Upper lobe of left lung (tissue), 6 donors: ENCODE measurements at places on chromosomes 1 and 21. TPM values are rescaled to one million over a fixed set of nuclear protein-coding genes. Genes with fewer than 3 reads are reported as not detected.

The F5 gene
- total RNA-seq: 6.5 TPM

- no peak for DNase-seq
Measured at GRCh38 chr21:41283211-41283818, 33.3 kb upstream of the FAM3B start.

GRCh38 chr1:167671727-167672511 lies 41.9 kb downstream of the RCSD1 start:
- peak; percentile 51 for DNase-seq
- H3K27ac ChIP-seq: no peak overlapping the region
- H3K27me3 ChIP-seq: no peaks in the 10 kb centered on the region
- no peaks in the 10 kb centered on the region for H3K36me3 ChIP-seq
- no peak overlapping the region for H3K4me3 ChIP-seq
- no peaks in the 10 kb centered on the region for H3K4me1 ChIP-seq

- no peak for DNase-seq
- H3K27ac ChIP-seq: no peak overlapping the region
- no peaks in the 10 kb centered on the region for H3K36me3 ChIP-seq
- no peaks in the 10 kb centered on the region for H3K27me3 ChIP-seq
- no peaks in the 10 kb centered on the region for H3K4me1 ChIP-seq
Measured at GRCh38 chr1:84583648-84584047, 9.4 kb upstream of the CTBS start.

DNA sequence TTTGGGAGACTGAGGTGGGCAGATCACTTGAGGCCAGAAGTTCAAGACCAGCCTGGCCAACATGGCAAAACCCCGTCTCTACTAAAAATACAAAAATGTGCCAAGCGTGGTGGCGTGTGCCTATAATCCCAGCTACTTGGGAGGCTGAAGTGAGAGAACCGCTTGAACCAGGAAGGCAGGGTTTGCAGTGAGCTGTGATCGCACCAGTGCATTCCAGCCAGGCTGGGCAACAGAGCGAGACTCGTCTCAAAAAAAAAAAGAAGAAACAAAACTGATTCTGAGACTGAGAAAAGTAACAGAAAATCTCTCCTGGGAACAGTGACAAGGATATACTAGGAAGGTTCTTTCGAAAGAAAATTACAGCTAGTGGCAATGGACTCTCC lies 20.9 kb downstream of the USP48 start:
- no peak overlapping the region for H3K4me3 ChIP-seq
- DNase-seq: no peak
- no peaks in the 10 kb centered on the region for H3K27me3 ChIP-seq
- H3K36me3 ChIP-seq: no peaks in the 10 kb centered on the region
- peaks cover 38% of the 10 kb centered on the region for H3K4me1 ChIP-seq

DNA sequence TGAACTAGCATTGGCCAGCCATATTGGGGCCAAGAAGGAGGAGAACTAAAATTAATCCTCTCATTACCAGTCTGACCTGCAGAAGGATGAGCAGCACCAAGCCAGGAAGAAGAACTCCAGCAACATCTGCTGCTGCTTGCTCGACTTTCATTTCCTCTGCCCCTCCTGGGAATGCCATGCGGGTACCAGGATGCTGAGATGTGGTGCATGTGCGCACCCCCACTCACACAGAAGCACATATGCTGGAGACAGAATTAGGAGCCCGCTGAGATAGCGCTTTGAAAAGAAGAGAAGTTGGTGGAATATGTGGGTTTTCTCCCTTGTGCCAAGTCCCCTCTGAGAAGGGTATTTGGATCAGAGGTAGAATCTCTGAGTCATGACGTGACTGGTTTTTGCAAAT lies 70.4 kb downstream of the PLXNA2 start:
- no peak for DNase-seq
- H3K27me3 ChIP-seq: no peaks in the 10 kb centered on the region
- peaks cover 48% of the 10 kb centered on the region for H3K4me1 ChIP-seq

DNA sequence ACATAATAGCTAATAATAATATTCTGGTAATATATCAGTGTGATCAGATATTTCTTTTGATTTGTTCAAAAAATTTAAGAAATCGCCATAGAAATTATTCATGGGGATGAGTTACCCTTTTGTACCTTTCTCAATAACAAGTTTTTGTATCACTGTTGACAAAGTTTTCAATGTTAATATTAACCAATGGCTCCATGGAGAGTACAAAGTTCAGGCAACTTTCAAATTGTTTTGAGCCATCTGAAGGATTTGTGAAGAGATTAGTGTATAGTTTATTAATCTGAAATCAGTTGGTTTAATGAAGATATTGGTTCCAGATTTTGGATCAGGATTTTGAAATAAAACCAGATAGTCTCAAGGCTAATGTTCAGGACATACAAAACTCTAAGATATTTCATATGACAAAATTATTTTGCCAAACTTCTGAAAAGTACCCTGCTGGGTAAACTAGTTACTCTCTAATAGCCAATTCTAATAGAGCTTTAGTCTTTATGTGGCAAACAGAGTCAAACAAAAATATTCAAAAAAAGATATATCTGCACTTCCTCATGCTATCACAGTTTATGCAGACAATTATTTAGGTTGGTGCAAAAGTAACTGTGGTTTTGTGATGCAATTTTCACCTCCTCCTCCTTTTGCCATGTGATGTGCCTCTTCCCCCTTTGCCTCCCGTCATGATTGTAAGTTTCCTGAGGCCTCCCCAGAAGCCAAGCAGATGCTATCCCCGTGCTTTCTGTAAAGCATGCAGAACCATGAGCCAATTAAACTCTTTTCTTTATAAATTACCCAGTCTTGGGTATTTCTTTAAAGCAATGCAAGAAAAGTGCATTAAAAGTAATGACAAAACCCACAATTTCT lies 1105.0 kb downstream of the PLA2G4A start:
- H3K4me1 ChIP-seq: no peaks in the 10 kb centered on the region
- H3K27ac ChIP-seq: no peak overlapping the region
- no peak for DNase-seq
- no peak overlapping the region for H3K4me3 ChIP-seq

GRCh38 chr1:20974069-20974468 lies 187.0 kb upstream of the HP1BP3 start:
- H3K4me3 ChIP-seq: no peak overlapping the region
- peaks cover 10% of the 10 kb centered on the region for H3K36me3 ChIP-seq
- H3K27ac ChIP-seq: no peak overlapping the region
- DNase-seq: no peak
- no peaks in the 10 kb centered on the region for H3K27me3 ChIP-seq

- H3K36me3 ChIP-seq: no peaks in the 10 kb centered on the region
- H3K4me3 ChIP-seq: no peak overlapping the region
- no peaks in the 10 kb centered on the region for H3K27me3 ChIP-seq
- no peak overlapping the region for H3K27ac ChIP-seq
Measured at GRCh38 chr1:197961449-197961848, 44.3 kb downstream of the LHX9 start.

The OR2L3 gene
- not detected for total RNA-seq

GRCh38 chr21:25298512-25299491 lies 308.5 kb downstream of the MRPL39 start:
- H3K27me3 ChIP-seq: no peaks in the 10 kb centered on the region
- no peak overlapping the region for H3K4me3 ChIP-seq
- DNase-seq: no peak

DNA sequence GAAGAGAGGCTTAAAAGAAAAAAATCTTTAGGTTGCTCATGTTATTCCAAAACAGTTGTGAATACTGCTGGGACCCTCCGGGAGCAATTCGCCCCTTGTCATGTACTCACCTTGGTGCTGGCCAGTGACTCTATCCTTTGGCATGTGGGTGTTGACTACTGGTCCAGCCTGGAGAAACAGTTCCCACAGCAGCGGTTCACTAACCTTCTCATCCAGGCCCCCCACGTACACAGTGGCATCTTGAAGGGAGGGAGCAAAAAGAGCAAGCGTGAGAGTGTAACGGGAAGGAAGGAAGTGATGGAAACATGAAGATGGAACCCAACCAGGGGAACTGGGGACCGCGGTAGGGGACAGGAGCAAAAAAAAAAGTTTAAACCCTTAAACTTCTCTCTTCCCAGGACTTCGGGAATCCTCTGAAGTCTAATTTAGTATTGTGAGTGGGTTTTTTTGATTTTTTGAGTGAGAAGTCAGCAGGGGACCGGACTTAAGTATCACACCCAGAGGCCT lies 494 bp downstream of the SF3B4 start:
- no peak for DNase-seq
- H3K27me3 ChIP-seq: no peaks in the 10 kb centered on the region
- H3K4me3 ChIP-seq: peak overlapping the region; percentile 86
- peak overlapping the region; percentile 97 for H3K27ac ChIP-seq
- H3K36me3 ChIP-seq: peaks cover 42% of the 10 kb centered on the region

DNA sequence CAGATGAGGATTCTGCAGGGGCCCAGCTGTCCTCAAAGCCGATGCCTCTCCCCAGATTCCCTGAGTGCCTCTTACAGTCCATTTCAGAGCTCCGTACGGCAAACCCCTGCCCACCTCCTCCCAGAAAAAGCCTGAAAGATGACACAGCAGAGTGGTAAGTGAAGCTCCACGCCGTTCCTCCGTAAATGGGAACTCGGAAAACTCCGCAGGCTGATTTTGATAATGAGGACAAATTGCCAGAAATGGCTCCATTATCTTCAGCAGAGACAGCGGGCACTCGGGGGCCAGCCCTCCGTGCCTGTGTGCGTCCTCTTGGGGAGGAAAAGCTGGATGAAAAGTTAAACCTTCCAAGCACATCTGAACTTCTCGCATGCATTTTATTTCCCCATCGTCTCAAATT lies 81.1 kb downstream of the NPHP4 start:
- H3K4me1 ChIP-seq: no peaks in the 10 kb centered on the region
- no peaks in the 10 kb centered on the region for H3K27me3 ChIP-seq
- no peak overlapping the region for H3K27ac ChIP-seq

GRCh38 chr1:9780554-9781110 lies 43.1 kb downstream of the CLSTN1 start:
- no peaks in the 10 kb centered on the region for H3K27me3 ChIP-seq
- no peak overlapping the region for H3K4me3 ChIP-seq
- no peak overlapping the region for H3K27ac ChIP-seq
- no peaks in the 10 kb centered on the region for H3K4me1 ChIP-seq
- no peaks in the 10 kb centered on the region for H3K36me3 ChIP-seq

- no peak overlapping the region for H3K4me3 ChIP-seq
- no peaks in the 10 kb centered on the region for H3K27me3 ChIP-seq
- no peaks in the 10 kb centered on the region for H3K36me3 ChIP-seq
- no peak overlapping the region for H3K27ac ChIP-seq
Measured at GRCh38 chr1:109719337-109719837, 7.3 kb downstream of the GSTM5 start.

GRCh38 chr21:46371204-46372013 lies 47.5 kb downstream of the PCNT start:
- H3K27ac ChIP-seq: no peak overlapping the region
- no peaks in the 10 kb centered on the region for H3K27me3 ChIP-seq
- DNase-seq: no peak
- H3K4me1 ChIP-seq: no peaks in the 10 kb centered on the region

- H3K4me1 ChIP-seq: no peaks in the 10 kb centered on the region
- DNase-seq: no peak
- H3K4me3 ChIP-seq: no peak overlapping the region
- H3K27me3 ChIP-seq: no peaks in the 10 kb centered on the region
- peaks cover 42% of the 10 kb centered on the region for H3K36me3 ChIP-seq
Measured at GRCh38 chr1:219985169-219985568, 56.8 kb upstream of the SLC30A10 start.

DNA sequence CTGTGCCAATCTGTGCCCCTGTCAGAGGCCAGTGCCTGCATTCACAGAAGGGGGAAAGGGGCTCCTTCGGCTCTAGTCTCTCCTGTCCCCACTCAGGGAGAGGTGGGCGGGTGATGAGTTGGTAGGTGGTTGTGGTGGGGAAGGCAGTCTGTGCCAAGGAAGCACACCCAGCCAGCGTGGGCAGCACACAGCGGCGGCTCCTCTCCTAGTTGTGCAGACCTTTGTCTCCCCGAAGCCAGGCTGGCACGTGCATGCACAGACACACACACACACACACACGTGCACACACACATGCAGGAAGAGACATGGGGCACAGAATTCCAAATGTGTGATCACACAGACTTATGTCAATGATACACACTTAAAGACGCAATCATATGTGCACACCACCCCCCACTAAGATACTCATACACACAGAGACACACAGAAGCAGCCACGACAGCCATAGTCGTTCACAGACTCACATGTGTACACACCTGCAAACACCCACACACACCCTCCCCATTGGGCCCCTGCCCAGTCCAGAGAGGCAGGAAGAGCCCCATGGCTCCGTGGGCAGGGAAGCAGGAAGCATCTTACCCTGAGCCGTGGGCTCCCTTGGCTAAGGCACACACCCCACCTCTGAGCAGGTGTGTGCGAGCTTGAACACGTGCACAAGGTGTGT lies 16.4 kb downstream of the RIMS3 start:
- no peaks in the 10 kb centered on the region for H3K27me3 ChIP-seq
- no peak overlapping the region for H3K4me3 ChIP-seq
- peaks cover 9% of the 10 kb centered on the region for H3K4me1 ChIP-seq
- H3K36me3 ChIP-seq: no peaks in the 10 kb centered on the region

The TRIM17 gene
- 21.0 TPM for total RNA-seq

DNA sequence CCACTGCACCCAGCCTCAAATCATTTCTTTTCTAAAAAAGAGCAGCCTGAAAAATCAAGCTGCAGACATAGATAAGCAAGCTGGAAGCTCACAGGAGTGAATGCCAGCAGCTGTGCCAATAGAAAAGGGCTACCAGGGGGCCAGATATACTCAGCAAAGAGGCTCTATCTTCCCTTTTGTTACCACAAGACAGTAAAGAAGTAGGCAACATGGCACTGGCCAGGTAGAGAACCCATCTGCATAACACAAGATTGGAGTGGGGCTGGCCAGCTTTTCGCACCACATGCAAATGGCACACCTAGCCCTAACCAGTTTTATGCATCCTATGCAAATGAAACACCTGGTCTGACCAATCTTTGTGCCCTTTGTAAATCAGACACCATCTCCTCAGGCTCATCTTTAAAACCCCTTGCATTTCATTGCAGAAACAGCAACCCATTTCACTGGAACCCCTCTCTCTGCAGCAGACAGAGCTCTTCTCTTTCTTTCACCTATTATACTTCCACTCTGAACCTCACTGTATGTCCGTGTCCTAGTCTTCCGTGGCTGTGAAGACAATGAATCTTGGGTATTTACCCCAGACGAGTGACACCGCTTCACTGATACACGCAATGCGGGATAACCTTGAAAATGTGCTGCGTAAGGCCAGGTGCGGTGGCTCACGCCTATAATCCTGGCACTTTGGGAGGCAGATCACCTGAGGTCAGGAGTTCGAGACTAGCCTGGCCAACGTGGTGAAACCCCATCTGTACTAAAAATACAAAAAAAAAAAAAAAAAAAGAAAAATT lies 15.1 kb downstream of the CASP9 start:
- peaks cover 32% of the 10 kb centered on the region for H3K36me3 ChIP-seq
- no peaks in the 10 kb centered on the region for H3K4me1 ChIP-seq
- H3K4me3 ChIP-seq: no peak overlapping the region
- no peak overlapping the region for H3K27ac ChIP-seq
- no peaks in the 10 kb centered on the region for H3K27me3 ChIP-seq

The TNNT2 gene
- total RNA-seq: 10.0 TPM

DNA sequence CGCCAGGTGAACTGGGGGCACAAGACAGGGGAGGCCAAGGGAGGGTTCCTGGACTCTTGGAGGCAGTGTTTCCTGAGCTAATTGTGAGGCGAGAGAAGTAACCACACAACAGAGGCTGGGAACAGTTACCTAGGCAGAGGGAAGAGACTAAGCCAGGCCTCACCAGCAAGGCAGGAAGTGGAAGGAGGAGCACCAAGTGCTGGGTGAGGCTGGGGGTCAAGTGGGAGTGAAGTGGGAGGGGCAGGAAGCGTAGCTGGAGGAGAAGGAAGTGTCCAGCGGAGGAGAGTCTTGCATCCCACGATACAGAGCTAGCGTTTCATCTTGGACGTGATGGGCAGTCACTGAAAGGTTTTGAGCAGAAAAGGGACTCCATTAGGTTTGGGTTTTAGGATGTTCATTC lies 48.3 kb upstream of the CAPZB start:
- H3K4me3 ChIP-seq: no peak overlapping the region
- no peaks in the 10 kb centered on the region for H3K36me3 ChIP-seq
- H3K27ac ChIP-seq: no peak overlapping the region
- DNase-seq: no peak
- no peaks in the 10 kb centered on the region for H3K27me3 ChIP-seq
- H3K4me1 ChIP-seq: no peaks in the 10 kb centered on the region
